ENCODE measurements at places on chromosomes 13 and 19.

DNA sequence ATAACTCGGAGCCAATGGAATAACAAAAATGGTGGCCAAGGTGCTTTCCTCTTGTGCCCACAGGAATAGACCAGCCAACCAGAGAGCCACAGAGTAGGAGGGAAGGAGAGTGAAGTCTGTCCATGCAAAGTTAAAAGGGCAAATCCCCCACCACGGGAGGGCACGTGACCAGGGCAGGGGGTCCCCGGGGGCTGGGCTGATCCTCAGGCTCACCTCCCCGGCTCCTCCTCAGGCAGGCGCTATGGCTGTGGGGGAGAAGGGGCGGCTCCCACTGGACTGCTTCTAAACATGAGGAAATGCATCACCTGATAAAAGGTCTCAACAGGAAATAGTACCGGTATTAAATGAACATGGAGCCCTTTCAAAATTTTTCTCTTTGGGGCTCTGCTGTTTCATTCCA, 73.2 kb upstream of the SLC15A1 start:
- no peak for DNase-seq

DNA sequence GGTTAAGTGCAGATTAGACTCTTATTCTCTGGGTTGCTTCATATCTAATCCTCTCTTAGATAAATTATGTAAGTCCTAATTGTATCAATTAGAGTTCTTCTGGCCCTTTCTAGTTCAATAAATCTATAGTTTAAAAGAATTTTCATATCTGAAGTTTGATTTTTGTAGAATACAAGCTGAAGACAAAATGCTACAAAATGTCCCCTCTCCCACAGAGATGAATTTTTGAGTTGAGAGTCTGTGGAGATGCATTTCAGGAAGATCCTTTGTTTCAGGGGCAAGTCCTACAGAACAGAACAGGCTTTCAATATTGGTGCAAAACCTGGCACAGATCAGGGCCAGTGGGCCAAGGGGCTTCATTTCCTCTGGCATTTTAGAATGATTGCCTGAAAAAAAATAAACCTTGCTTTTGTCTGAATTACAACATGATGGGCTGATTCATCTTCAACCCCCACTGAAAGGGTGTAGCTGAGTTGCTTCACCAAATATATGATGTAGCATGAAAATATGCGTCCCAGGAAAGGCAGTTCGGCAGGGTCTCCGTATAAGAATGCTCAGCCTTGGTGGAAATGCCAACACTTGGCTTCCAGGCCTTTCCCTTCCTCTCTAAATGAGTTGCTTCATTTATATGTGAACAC, 6.4 kb upstream of the IPO5 start:
- no peak for DNase-seq

- no peak for DNase-seq
Measured at GRCh38 chr13:112732679-112733078, 42.8 kb downstream of the ATP11A start.

GRCh38 chr19:38221919-38222830, 1.8 kb downstream of the DPF1 start:
- no peak for DNase-seq

GRCh38 chr13:93472814-93473296, 246.2 kb downstream of the GPC6 start:
- DNase-seq, result no peak

DNA sequence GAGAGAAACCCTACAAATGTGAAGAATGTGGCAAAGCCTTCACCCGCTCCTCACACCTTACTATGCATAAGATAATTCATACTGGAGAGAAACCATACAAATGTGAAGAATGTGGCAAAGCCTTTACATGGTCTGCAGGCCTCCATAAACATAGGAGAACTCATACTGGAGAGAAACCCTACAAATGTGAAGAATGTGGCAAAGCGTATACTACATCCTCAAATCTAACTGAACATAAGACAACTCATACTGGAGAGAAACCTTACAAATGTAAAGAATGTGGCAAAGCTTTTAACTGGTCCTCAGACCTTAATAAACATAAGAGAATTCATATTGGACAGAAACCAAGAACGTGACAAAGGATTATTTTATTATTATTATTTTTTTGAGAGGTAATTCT, 30.7 kb downstream of the ZNF486 start:
- DNase-seq, result no peak

GRCh38 chr13:74706801-74707200, 572.6 kb upstream of the KLF12 start:
- no peak for DNase-seq

- no peak for DNase-seq
Measured at GRCh38 chr13:33445476-33445875, 159.9 kb upstream of the STARD13 start.

- no peak for DNase-seq
Measured at GRCh38 chr13:24875566-24875965, 111.6 kb downstream of the RNF17 start.

DNA sequence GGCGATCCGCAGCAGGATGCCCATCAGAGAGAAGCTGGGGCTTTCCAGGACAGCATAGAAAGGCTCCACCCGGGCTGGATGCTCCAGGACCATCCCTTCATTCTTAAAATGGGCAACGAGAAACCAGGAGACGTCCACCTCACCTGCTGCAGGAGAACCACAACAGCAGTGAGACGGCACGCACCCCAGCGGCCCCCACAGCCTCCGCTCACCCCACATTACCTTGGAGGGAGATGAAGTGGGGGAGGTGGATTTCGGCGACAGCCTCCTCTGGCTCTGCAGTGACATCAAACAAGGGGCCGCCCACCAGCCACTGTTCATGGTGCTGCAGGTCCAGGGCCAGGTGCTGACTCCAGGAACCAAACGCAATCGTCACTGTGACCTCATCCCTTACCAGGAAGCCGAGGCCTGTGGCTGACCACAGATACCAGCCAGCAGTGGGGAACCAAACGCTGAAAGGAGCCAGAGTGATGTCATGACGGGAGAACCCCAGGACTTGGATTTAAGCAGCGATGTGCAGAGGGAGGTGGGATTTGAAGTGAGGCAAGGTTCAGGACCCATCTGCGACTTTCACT, 25.1 kb downstream of the CARD8 start:
- no peak for DNase-seq

- DNase-seq, result no peak
Measured at GRCh38 chr19:19510432-19510831, 4.9 kb downstream of the TSSK6 start.

- DNase-seq, result no peak
Measured at GRCh38 chr13:95216182-95216581, 85.1 kb downstream of the ABCC4 start.

DNA sequence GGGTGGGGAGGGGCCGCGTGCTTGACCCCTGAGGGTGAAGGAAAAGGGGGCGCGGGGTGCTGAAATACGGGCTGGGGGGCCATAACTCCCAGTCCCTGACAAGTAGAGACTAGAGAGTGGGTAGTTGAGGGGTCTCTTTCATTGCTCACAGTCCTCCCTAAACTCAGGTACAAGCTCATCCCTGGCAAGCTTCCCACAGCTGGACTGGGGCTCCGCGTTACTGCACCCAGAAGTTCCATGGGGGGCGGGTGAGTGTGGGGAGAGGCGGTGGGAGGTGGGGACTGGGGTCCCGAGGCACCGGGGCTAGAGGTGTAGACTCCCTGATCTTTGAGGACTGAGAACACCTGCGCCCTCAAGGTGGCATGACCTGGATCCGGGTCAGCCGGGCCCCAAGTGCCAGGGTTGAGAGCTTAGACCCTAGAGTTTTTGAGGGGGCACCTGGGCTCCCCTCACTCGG, 1.3 kb downstream of the ETV2 start:
- no peak for DNase-seq

- DNase-seq, result no peak
Measured at GRCh38 chr13:79668201-79668752, 187.3 kb downstream of the NDFIP2 start.

- DNase-seq, result no peak
Measured at GRCh38 chr13:90055121-90055520, 1292.4 kb upstream of the MIR17HG start.

- DNase-seq, result no peak
Measured at GRCh38 chr13:30314562-30314961, 7.2 kb upstream of the KATNAL1 start.

DNA sequence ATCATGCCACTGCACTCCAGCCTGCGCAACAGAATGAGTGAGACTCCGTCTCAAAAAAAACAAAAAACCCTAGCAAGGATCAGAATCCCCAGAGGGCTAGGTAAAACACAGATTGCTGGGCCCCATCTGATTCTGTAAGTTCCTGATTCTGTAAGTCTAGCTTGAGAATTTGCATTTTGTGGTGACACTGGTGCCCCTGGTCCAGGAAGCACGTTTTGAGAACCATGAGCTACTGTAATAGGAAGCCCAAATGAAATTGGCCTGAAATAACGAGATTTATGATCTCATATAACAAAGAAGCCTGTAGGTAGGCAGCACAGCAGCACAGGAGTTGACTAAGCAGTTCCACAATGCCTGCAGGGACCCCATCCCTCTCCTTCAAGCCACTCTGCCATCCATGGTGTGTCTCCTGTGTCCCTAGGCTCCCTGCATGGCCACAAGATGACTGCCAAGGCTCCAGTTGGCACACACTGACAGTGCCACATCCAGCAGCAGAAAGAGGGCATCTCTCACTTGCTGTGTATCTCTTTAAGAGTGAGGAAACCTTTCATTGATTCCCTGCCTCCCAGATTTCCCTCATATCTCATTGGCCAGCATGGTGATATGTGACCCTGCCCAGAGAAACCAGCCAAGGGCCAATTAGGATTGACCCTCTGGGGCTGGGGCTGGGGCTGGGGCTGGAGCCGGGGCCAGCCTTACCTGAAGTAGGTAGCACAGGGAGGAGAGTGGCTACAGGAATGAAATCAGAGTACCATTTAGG, 21.7 kb downstream of the SIPA1L3 start:
- no peak for DNase-seq

GRCh38 chr13:78636495-78636894, 22.5 kb downstream of the OBI1 start:
- DNase-seq, result no peak

DNA sequence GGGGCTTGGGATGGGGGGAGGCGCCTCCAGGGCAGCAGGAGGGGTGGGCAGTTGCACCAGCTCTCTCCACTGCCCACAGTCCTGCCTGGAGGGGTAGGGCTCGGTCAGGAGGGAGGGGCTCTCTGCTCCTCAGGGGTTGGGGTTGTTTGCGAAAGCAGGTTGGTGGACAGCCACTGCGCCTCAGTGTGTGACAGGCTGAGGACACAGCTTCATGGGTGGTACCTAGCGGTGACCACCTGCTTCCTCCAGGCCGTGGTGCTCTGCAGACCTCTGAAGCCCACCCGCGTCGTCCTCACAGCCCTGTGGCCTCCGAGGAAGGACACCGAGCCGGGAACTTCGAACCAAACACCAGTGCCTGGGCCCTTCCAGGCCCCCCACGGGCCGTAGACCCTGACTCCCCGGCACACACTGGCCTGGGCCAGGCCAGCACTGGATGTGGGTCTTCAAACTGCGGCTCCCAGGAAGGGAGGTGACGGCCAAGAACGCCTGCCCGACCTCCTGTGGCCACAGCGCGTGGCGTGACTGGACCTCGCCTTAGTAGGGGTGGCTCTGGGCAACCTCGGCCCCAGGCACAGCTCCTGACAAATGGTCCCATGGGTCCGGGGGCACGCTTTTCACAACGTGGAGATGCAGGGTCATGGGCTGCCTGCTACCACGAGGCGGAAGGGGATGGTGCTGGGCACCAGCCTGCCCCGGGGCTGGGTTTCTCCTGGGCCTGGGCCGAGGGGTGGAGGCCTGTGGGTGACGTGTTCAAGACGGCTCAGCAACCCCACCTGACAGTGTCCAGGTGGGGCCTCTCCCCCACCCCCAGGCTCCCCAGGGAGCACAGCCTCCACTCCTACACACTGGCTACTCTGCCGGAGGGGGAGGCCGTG, 173.2 kb downstream of the KDM4B start:
- DNase-seq, result no peak

DNA sequence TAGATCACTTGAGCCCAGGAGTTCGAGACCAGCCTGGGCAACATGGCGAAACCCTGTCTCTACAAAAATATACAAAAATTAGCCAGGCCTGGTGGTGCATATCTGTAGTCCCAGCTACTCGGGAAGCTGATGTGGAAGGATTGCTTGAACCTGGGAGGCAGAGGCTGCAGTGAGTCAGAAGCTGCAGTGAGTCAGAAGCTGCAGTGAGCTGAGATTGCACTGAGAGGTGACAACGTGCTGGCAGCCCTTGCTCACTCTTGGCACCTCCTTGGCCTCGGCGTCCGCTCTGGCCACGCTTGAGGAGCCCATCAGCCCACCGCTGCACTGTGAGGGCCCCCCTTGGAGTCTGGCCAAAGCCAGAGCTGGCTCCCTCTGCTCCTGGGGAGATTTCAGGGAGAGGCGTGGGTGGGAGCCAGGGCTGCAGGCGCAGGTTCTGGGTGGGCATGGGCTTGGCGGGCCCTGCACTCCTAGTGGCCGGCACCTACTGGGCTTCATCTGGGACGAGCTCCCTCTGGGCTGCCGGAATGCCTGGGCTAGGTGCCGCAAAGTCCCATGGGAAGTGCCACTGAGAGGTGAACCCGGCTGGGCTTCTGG, 39.5 kb upstream of the RPL21 start:
- no peak for DNase-seq

- DNase-seq, result no peak
Measured at GRCh38 chr13:100125946-100126345, 37.1 kb downstream of the PCCA start.

GRCh38 chr13:73842626-73843025, 291.6 kb downstream of the KLF12 start:
- DNase-seq, result no peak

GRCh38 chr19:2428756-2429711, 1.6 kb upstream of the TIMM13 start:
- DNase-seq, result no peak

DNA sequence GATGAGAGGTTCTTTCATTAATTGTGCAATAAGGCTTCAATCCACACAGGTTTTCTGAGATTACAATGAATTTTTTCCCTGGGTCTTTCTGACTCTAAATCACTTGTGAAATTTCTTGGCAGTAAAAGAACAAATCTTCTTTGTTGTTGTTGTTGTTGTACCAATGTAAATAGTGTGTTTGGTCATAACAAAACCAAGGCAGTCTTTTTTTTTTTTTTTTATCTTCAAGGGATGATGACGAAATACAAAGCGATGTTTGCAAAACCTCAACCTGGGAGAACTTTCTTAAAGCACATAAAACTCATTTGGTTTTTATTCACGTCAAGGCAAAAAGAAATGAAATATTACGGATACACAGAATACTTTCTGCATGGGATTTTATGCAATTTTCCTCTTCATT, 462.0 kb downstream of the LIG4 start:
- DNase-seq, result no peak

DNA sequence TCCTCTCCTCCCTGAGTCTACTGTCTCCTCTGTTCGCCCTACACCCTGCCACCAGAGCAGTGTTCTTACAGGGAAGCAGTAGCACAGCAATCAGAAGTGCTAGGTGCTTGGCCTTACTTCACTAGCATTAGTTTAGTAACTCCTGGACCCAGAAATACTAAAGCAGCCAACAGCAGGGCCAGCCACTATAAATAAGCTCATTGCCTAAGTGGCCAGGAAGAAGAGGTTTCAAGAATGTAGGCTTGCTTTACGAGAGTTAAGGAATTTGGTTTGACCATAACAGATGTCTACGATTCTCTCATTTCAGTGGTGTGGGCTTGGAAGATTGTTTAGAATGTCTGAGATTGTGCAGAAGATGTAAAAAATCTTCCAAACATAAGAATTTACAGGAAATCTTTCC, 103.3 kb downstream of the ZAR1L start:
- no peak for DNase-seq

GRCh38 chr13:63156816-63157215, 1741.2 kb upstream of the PCDH20 start:
- no peak for DNase-seq
